ENCODE measurements at places on chromosomes 11 and 22. TPM values are rescaled to one million over a fixed set of nuclear protein-coding genes. Genes with fewer than 3 reads are reported as not detected.

- no peak overlapping the region for H3K4me3 ChIP-seq
- no peaks in the 10 kb centered on the region for H3K4me1 ChIP-seq
- H3K27ac ChIP-seq: no peak overlapping the region
Observed at GRCh38 chr11:59607703-59608454, 7.7 kb downstream of the OSBP start.

Gene LIF
- 63.3 TPM for total RNA-seq

- DNase-seq: no peak
- H3K27ac ChIP-seq: no peak overlapping the region
- H3K4me1 ChIP-seq: no peaks in the 10 kb centered on the region
- H3K4me3 ChIP-seq: no peak overlapping the region
- peaks cover 33% of the 10 kb centered on the region for H3K27me3 ChIP-seq
- no peaks in the 10 kb centered on the region for H3K36me3 ChIP-seq
Observed at GRCh38 chr11:45374653-45375059, 88.5 kb upstream of the SYT13 start.

Gene MRGPRD
- not detected for total RNA-seq

Gene RIBC2
- total RNA-seq: not detected

Gene PARVG
- total RNA-seq: not detected

Gene RIC3
- 3.0 TPM for total RNA-seq

Gene TBX1
- 6.8 TPM for total RNA-seq

Gene UPK3A
- not detected for total RNA-seq

- H3K4me1 ChIP-seq: no peaks in the 10 kb centered on the region
- peaks cover 55% of the 10 kb centered on the region for H3K27me3 ChIP-seq
- H3K36me3 ChIP-seq: no peaks in the 10 kb centered on the region
- no peak overlapping the region for H3K4me3 ChIP-seq
Observed at GRCh38 chr11:46162700-46163099, 41.4 kb upstream of the PHF21A start.

Gene P2RY2
- total RNA-seq: 0.12 TPM

- no peak overlapping the region for H3K4me3 ChIP-seq
- no peaks in the 10 kb centered on the region for H3K4me1 ChIP-seq
- H3K27me3 ChIP-seq: no peaks in the 10 kb centered on the region
- no peaks in the 10 kb centered on the region for H3K36me3 ChIP-seq
- DNase-seq: no peak
Observed at GRCh38 chr11:115428306-115428705, 75.9 kb downstream of the CADM1 start.

- H3K27ac ChIP-seq: no peak overlapping the region
- no peaks in the 10 kb centered on the region for H3K27me3 ChIP-seq
- H3K4me1 ChIP-seq: peaks cover 5% of the 10 kb centered on the region
- H3K36me3 ChIP-seq: no peaks in the 10 kb centered on the region
Observed at GRCh38 chr22:44691796-44692661, 10.0 kb upstream of the PRR5 start.

DNA sequence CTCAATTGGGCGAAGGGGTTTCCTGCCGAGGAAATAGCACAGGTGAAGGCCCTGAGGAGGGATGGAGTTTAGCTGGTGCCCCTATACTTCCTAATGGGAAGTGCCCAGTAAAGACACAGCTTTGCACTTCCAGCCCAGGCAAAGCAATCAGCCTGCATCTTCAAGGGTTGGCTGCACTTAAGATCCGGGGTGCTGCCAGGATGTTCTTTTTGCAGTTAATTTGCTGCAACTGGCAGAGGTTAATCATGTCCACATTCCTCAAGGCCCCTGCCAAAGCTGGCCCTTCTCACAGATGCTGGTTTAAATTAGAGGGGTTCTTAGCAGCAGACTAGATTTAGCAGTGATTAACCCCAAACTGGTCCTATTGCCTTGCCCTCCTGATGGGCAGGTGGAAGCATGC lies 137.7 kb upstream of the NAV2 start:
- H3K4me1 ChIP-seq: peaks cover 25% of the 10 kb centered on the region
- H3K4me3 ChIP-seq: no peak overlapping the region
- H3K36me3 ChIP-seq: no peaks in the 10 kb centered on the region
- H3K27ac ChIP-seq: no peak overlapping the region

DNA sequence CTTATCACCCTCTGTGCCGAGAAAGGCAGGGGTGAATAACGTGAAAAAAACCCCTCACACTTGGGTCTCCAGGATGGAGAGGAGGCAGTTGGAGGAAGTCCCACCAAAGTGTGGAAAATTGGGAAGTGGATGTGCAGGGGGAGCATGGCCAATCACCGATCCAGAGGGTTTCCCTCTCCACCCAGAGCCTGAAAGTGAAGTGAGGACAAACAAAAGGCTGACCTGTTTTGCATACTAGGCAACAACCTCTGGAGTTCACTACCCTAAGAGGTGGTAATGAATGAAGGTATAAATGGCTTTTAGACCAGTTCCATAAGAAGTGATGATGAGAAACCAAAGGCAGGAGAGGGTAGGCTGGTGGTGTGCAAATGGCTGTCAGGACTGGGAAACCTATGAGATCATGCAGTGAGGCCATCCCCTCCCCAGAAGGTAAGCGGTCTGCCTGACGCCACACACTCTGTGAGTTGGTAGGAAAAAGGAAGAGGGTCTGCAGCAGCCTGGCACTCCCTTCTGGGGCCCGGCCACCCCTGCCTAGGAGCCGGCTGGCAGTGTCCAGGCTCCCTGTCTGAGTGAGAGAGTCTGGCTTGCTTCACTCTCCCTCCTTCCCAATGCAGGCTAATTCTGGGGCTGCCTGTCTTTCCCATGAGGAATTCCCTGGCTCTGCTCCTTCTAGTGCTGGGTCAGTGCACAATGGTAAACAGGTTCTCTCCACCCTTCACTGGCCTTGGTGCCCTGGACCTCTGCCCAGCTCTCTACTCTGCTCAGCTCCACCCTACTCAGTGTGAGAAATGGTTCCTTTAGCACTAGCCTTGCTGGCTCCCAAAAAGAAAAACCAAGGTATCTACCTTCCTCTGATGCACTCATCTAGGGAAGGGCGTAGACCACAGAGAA lies 15.6 kb downstream of the TBC1D10A start:
- peaks cover 42% of the 10 kb centered on the region for H3K4me1 ChIP-seq
- H3K27ac ChIP-seq: peak overlapping the region; percentile 39
- no peaks in the 10 kb centered on the region for H3K27me3 ChIP-seq

Gene UPK2
- not detected for total RNA-seq

- H3K27ac ChIP-seq: no peak overlapping the region
- H3K36me3 ChIP-seq: no peaks in the 10 kb centered on the region
- H3K4me3 ChIP-seq: no peak overlapping the region
- H3K27me3 ChIP-seq: no peaks in the 10 kb centered on the region
- H3K4me1 ChIP-seq: no peaks in the 10 kb centered on the region
Observed at GRCh38 chr11:117855186-117855845, 21.1 kb downstream of the FXYD6 start.

GRCh38 chr11:119513806-119514170 lies 90.8 kb upstream of the THY1 start:
- peaks cover 8% of the 10 kb centered on the region for H3K4me1 ChIP-seq
- H3K27me3 ChIP-seq: peaks cover 47% of the 10 kb centered on the region
- no peak overlapping the region for H3K27ac ChIP-seq
- no peak overlapping the region for H3K4me3 ChIP-seq

DNA sequence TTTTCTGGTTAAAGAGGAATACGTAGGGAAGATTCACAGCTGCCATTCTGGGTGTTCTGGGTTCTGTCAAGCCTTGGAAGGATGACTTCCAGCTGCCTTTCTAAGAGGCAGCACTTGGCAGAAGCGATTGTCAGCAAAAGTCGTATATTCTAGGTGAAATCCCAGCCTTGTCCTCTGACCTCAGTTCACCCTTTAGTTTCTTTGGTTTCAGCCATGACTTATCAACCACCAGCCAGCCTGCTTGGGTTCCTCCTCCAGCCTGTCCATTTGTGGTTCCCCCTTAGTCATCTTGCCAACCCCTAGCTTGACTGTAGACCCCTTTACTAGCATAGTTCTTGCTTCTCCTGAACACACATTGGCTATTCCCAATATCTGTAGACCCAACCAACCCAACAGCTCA lies 102.3 kb upstream of the CD44 start:
- H3K4me3 ChIP-seq: no peak overlapping the region
- H3K27me3 ChIP-seq: no peaks in the 10 kb centered on the region
- no peak for DNase-seq
- H3K36me3 ChIP-seq: no peaks in the 10 kb centered on the region
- H3K4me1 ChIP-seq: peaks cover 27% of the 10 kb centered on the region

DNA sequence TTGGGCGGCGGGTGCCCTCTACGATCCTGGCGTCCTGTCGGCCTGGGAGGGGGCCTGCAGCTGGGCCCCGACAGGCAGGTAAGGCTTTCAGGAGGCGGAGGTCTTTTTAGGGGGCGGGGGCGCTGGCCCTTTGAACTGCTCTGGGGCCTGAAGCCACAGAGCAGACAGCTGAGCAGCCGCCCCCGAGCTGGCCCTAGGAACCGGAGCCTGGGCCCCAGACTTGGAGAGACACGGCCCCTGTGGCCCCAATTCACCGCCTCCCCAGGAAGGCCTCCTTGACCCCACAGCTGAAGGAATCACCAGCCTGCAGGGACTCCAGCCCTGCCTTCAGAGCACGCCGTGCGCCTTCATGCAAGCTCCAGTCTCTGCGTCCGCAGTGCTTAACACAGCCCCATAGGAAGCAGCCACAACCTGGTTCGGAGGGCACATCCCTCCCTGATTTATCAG lies 618 bp upstream of the CERK start:
- no peak for DNase-seq
- H3K27me3 ChIP-seq: no peaks in the 10 kb centered on the region
- H3K36me3 ChIP-seq: no peaks in the 10 kb centered on the region
- peaks cover 36% of the 10 kb centered on the region for H3K4me1 ChIP-seq
- peak overlapping the region; percentile 38 for H3K27ac ChIP-seq
- H3K4me3 ChIP-seq: peak overlapping the region; percentile 82

Gene SHANK3
- total RNA-seq: 10.1 TPM

Gene ZNF280B
- 4.0 TPM for total RNA-seq

GRCh38 chr11:116828632-116829524 lies 829 bp upstream of the APOC3 start:
- no peaks in the 10 kb centered on the region for H3K36me3 ChIP-seq
- no peak for DNase-seq
- no peak overlapping the region for H3K4me3 ChIP-seq
- H3K27ac ChIP-seq: no peak overlapping the region

GRCh38 chr11:124482362-124483147 lies 37.1 kb upstream of the OR8B8 start:
- H3K4me3 ChIP-seq: no peak overlapping the region
- no peaks in the 10 kb centered on the region for H3K36me3 ChIP-seq
- peak overlapping the region; percentile 12 for H3K27ac ChIP-seq
- peaks cover 13% of the 10 kb centered on the region for H3K4me1 ChIP-seq
- H3K27me3 ChIP-seq: no peaks in the 10 kb centered on the region

- no peak overlapping the region for H3K27ac ChIP-seq
- DNase-seq: no peak
- H3K4me3 ChIP-seq: no peak overlapping the region
- no peaks in the 10 kb centered on the region for H3K27me3 ChIP-seq
Observed at GRCh38 chr22:40462195-40462984, 92.0 kb downstream of the SGSM3 start.

Gene CHRDL2
- total RNA-seq: not detected

DNA sequence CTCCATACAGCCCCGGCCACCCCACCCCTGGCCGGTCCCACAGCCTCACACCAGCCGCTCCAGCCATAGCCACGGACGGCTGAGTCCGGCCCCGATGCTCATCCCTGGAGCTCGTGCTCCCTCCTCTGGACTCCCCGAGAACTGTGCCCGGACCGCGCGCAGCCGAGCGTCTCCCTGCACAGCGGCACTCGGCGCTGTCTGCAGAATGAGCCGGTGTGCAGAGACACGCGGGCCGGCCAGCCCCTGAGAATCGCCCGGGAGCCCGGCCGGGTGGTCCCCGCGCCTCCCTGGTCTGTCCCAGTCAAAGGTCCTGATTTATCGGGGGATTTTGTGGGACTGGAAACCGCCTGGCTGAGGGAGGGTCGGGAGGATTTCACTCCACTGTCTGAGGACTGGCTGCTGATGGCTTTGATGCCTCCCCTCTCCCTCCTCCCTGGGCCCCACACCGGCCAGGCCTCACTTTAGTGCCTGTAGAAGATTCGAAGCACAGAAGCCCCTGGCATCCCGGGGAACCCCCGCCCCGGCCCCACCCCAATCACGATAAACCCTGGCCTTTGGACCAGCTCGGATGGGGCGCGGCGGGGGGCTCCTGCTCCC lies 102.7 kb downstream of the BRD1 start:
- H3K4me1 ChIP-seq: no peaks in the 10 kb centered on the region
- H3K27ac ChIP-seq: no peak overlapping the region
- peak; percentile 3 for DNase-seq
- no peaks in the 10 kb centered on the region for H3K36me3 ChIP-seq
- H3K4me3 ChIP-seq: no peak overlapping the region

Gene LRRC51
- 4.2 TPM for total RNA-seq

- H3K27ac ChIP-seq: no peak overlapping the region
- H3K4me1 ChIP-seq: no peaks in the 10 kb centered on the region
- H3K36me3 ChIP-seq: no peaks in the 10 kb centered on the region
- no peaks in the 10 kb centered on the region for H3K27me3 ChIP-seq
- DNase-seq: no peak
Observed at GRCh38 chr11:107252429-107253161, 205.0 kb downstream of the CWF19L2 start.

Gene ASRGL1
- total RNA-seq: 2.4 TPM

Gene CDC42BPG
- 2.0 TPM for total RNA-seq

GRCh38 chr11:77413850-77414460 lies 59.9 kb downstream of the PAK1 start:
- no peak for DNase-seq
- H3K4me3 ChIP-seq: no peak overlapping the region
- H3K36me3 ChIP-seq: no peaks in the 10 kb centered on the region
- no peaks in the 10 kb centered on the region for H3K27me3 ChIP-seq

Gene CD81
- total RNA-seq: 625 TPM

Gene DEFB131B
- total RNA-seq: not detected

Gene PANX2
- 2.8 TPM for total RNA-seq

DNA sequence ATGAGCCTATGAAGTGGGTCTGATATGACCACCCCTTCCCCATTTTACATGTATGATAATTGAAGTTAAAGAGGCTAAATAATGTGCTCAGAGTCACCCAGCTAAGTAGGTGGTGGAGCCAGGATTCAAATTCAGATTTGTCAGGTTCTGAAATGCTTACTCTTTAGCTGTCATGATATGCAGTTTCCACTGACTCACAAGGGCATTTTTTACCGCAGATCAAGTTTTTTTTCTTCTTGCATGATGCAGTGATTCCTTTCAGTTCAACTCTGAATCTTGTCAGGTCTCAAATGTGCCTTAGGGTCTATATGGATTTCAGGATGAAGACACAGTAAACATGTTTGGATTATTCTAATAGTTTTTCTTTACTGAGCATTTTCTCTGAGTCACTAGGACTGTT lies 12.6 kb upstream of the TRIM44 start:
- no peaks in the 10 kb centered on the region for H3K27me3 ChIP-seq
- no peaks in the 10 kb centered on the region for H3K36me3 ChIP-seq
- H3K4me3 ChIP-seq: no peak overlapping the region
- DNase-seq: peak; percentile 68
- H3K27ac ChIP-seq: no peak overlapping the region

DNA sequence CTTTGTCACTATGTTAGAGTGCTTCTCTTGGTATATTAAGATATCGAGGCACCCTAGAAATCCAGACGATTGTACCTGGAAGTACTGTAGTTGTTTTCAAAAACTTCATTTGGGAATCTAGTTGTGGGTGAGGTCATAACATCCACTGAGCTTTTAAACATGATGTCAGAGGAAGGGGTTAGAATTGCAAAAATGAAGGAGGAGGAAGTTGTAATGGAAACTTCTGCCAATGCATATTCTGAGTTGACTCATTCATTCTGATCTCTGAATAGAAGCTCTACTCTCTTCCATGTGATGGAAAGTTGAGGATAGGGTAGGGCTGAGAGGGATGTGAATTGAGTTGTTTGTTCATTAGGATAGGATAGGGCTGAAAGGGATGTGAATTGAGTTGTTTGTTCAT lies 7.7 kb downstream of the CD44 start:
- no peak overlapping the region for H3K4me3 ChIP-seq
- DNase-seq: no peak
- H3K27ac ChIP-seq: no peak overlapping the region
- peaks cover 56% of the 10 kb centered on the region for H3K4me1 ChIP-seq
- no peaks in the 10 kb centered on the region for H3K27me3 ChIP-seq
